Activated naive CD8-positive, alpha-beta T cell treated with anti-CD3 and anti-CD28 coated beads, Interleukin-2, amount 50 U/mL, for 24 hours (primary cell): ENCODE measurements at places on chromosomes 5 and 9.

DNA sequence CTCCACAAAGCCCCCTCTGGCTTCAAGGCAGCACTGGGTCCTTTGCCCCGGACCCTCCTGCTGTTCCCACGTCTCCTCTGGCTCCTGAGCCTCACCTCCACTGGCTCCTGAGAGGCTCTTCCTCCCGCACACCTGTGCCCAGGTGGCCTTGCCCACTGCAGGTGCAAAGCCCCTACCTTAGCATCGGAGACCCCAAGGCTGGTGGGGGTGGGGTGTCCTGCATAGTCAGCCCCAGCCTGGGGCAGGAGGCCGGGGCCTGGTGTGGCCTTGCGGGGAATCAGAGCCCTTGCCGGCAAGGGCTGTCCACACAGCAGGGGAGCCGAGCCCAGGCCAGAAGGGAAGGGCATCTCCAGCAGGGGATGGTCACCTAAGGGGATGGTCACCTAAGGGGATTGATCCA lies 41.3 kb upstream of the CEP72 start:
- no peak for DNase-seq

GRCh38 chr5:169742771-169743296 lies 105.8 kb downstream of the DOCK2 start:
- no peak for DNase-seq

GRCh38 chr5:134142052-134142451 lies 27.6 kb downstream of the TCF7 start:
- no peak for DNase-seq

- no peak for DNase-seq
These were observed 234.4 kb downstream of the CDH18 start for GRCh38 chr5:19753579-19753978.

- peak; percentile 84 for DNase-seq
These were observed 4.5 kb upstream of the SET start for GRCh38 chr9:128684325-128685199.
